ENCODE measurements at places on chromosomes 3 and 15.

- peak; percentile 69 for DNase-seq
Observed at GRCh38 chr3:8769088-8769822, at the start of gene OXTR. Gene OXTR, minus strand, starts transcription at chr3:8769613. Its CDS starts 1,426 bp downstream, at chr3:8768187.

DNA sequence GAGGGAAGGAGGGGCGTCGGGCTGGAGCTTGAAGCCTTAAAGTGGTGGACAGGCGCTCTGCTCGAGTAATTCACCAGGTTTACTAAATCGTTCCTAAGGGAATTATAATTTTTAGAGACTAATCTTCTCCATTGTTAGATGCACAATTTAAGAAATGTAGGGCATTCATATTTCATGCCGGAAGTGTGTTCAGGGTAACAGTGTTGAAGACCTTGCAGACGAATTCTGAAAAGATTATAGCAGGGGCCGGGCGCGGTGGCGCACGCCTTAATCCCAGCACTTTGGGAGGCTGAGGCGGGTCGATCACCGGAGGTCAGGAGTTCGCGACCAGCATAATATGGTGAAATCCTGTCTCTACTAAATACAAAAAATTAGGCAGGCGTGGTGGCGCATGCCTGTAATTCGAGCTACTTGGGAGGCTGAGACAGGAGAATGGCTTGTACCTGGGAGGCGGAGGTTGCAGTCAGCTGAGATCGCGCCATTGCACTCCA, 365 bp upstream of the GTF2A2 start:
- no peak for DNase-seq

DNA sequence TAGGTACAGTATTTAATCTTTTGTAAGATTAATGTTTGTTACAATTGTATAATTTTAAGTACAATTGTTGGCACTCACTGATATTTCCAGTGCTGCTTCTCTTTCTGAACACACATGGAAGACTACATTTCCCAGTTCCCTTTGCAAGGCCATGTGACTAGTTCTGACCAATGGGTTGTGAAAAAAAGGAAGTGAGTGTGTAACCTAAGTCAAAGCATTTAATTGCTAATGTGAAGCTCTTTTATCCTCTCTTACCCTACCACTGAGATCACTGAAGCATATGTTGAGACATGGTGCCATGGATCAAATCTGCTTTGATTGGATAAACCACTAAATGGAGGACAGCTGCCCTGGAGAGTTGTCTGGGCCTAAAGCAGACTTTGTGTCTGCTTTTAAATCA, 83.9 kb upstream of the PLXND1 start:
- DNase-seq, result peak; percentile 71

- no peak for DNase-seq
Observed at GRCh38 chr3:111476701-111477100, 65.3 kb upstream of the CD96 start.

- DNase-seq, result no peak
Observed at GRCh38 chr3:189325454-189325853, 153.7 kb downstream of the TPRG1 start.

DNA sequence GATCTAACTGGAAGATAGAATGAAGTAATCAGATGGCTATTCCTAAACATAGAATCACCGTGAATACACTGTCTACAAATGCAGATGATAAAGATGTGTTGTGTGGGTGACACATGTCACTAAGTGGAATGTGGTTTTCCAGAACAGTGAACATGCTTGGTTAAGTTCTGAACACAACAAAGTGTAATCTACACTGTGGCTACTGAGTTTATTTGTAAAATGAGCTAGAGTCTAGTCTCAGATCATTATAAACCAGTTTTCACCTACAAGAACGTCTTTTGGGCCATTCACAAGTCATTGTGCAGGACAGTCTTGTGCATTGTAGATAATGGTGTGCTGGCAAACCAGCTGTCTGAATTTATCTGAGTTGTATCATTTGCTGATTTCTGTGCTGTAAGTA, 35.3 kb downstream of the OXNAD1 start:
- no peak for DNase-seq

GRCh38 chr3:54888873-54889272, 39.0 kb downstream of the LRTM1 start:
- DNase-seq, result no peak

- no peak for DNase-seq
Observed at GRCh38 chr3:169613053-169613803, 50.3 kb downstream of the MECOM start.

- DNase-seq, result peak; percentile 71
Observed at GRCh38 chr3:112293368-112294321, at the start of gene SLC9C1. Gene SLC9C1, minus strand, starts transcription at chr3:112294216. Its CDS starts 7,425 bp downstream, at chr3:112286791.

- DNase-seq, result no peak
Observed at GRCh38 chr3:39849992-39850715, 40.7 kb downstream of the MYRIP start.

GRCh38 chr3:49238274-49239127, 38.5 kb downstream of the C3orf62 start:
- DNase-seq, result no peak

GRCh38 chr3:25665315-25666280, 891 bp upstream of the TOP2B start:
- peak; percentile 46 for DNase-seq
